ENCODE measurements at places on chromosomes 4 and X.

DNA sequence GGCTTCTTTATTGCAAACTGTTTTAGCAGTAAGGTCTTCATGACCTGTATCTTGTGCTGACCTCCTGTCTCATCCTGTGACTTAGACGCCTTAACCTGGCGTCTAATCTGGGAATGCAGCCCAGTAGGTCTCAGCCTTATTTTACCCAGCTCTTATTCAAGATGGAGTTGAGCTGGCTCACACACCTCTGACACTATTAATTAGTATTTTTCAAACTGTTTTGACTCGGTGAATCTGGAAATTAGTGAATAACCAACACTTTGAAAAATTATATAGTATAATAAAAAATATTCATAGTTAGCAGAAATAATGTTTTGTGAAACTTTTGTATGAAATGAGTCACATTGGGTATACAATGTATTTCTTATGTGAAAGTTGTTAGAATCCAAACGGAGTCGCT is 189.4 kb downstream of the PDGFRA start:
- no peak for DNase-seq

DNA sequence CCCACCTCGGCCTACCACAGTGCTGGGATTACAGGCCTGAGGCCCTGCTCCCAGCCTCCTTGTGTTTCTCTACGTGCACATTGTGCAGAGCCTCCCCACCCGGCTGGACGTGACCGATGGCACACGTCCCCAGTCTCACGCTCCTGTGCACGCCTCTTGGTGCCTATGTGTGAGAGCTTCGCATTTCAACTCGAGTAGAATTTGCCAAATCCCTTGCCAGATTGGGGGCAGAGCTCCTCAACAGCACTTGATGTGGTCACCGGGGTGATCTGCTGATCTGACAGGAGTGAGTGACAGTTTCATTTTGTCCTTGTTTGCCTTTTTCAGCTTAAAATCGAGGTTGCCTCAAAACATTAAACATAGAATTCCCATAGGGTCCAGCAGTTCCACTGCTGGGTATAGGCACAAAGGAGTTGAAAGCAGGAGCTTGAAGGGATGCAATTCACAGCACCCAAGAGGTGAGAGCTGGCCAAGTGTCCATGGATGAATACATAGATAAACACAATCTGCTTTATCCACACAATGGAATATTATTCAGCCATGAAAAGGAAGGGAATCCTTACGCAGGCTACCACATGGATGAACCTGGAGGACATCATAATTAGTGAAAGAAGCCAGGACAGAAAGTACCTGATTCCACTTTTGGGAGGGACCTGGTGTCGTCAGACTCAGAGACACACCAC is 17.6 kb downstream of the TMEM187 start:
- DNase-seq, result no peak

GRCh38 chr4:116387937-116388474 is 697.4 kb downstream of the TRAM1L1 start:
- DNase-seq, result no peak

DNA sequence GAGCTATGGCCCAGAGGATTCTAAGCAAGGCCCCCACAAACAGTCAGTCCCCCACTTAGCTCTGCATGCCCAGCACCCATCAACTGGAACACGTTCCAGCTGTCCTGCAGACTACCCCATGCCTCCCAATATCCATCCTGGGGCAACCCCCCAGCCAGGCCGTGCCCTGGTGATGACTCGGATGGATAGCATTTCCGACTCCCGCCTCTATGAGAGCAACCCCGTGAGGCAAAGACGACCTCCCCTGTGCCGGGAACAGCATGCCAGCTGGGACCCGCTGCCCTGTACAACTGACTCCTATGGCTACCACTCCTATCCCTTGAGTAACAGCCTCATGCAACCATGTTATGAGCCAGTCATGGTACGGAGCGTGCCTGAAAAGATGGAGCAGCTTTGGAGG is 32.0 kb downstream of the LAS1L start:
- DNase-seq, result no peak

GRCh38 chr4:175068266-175068665 is 150.1 kb downstream of the ADAM29 start:
- DNase-seq, result no peak

DNA sequence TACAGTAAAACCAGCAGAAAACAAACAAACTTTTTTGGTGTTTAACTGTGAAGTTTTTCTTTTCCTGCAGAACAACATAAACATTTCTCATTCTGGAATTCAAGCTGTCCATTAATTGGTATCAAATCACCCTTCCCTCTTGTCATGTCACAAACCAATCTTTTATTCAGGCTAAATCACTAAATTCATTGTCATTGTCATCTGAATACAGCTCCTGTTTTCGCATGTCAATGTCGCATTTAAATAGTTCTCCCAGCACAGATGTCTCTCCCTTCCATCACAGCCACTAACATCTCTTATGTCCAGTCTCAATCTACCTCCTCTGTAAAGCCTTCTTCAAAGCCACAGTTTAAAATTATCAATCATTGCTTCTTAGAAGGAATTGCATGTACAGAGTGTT is 192.1 kb upstream of the PCDH10 start:
- DNase-seq, result no peak

- DNase-seq, result no peak
These were observed 125.6 kb downstream of the PARM1 start for GRCh38 chr4:75058486-75058885.

GRCh38 chr4:28772066-28772465 is 1911.4 kb downstream of the STIM2 start:
- DNase-seq, result no peak

DNA sequence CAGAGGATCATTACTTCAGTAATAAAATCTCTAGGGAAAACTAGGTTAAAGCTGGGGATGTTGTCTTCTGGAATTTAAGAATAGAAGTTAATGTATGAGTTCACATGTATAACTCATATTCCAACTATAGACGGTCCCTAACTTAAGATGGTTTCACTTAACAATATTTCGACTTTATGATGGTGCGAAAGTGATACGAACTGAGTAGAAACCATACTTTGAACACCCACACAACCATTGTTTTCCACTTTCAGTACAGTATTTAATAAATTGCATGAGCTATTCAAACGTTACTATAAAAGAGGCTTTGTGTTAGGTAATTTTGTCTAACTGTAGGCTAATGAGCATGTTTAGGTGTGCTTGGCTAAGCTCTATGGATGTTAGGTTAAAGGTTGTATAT is 38.7 kb downstream of the CCSER1 start:
- no peak for DNase-seq

Measured in right renal pelvis (tissue), 4 donors.